ENCODE measurements at places on chromosomes 11 and 22.

- no peak for DNase-seq
Observed at GRCh38 chr22:50699001-50699755, 26.6 kb downstream of the SHANK3 start.

- no peak for DNase-seq
Observed at GRCh38 chr22:22687638-22688500, 43.5 kb downstream of the GGTLC2 start.

DNA sequence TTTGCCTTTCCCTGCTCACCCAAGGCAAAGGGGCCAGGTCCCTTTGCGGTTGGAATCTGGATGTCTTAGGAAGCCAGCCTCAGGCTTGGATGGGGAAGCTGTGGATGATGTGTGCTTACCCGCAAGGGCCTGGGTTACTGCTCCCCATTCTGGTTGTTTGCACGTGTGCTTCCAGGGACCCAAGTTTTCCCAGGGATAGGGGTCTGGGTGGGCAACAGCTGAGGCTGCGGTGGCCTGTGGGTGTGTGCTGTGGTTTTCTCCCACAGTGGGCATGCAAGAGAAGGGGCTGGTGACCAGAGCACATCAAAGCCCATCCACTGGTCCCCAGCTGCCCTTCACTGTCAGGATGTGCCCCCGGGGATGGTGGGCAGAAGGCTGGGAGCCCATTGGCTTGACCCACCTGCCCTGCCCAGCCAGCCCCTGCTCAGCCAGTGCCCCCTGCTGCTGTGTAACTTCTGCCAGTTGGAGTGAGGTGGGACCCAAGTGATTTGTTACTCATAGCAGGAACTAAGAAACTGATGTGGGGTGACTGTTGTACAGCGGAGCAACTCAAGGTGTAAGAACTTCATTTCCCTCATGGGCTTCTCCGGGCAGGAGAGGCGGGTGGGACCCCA lies 3.3 kb downstream of the CAPN5 start:
- DNase-seq, result no peak

DNA sequence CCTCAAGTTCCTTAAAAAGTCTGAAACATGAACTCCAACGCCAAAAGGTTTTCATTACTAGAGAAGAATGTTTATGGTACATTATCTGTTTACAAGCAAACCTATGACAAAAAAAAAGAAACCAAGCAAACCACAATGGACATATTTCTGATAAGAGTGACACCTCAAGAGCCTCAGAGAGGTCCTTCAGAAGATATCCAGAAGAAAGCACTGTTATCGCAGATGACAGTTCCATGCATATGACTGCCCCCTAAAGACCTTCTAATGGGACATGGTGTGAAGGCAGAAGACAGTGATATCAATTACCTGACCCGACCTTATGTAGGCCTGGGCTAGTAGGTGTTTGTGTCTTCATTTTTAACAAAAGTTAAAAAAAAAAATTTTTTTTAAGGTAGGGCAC lies 3.1 kb downstream of the HDHD5 start:
- DNase-seq, result no peak

GRCh38 chr11:27274854-27275395 lies 88.1 kb downstream of the CCDC34 start:
- DNase-seq, result no peak

DNA sequence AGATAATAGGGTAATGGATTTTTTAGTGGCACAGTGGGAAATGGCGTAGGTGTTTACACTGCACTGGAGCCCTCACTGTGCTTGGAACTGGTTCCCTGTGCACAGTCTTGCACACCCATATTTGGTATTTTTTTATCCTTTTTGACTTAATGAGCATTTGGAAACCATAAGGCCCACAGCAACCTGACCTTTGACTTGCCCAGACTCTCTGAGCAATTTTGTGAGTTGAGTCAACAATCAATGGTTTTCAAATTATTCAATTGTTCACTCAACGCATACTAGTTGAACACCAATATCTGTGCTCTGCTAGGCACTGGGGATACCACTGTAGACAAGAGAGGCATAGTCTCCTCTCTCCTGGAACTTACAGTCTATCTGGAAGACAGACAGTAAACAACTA lies 14.3 kb downstream of the CD44 start:
- no peak for DNase-seq

- DNase-seq, result no peak
Observed at GRCh38 chr22:48654492-48654891, 1173.2 kb downstream of the BRD1 start.

- DNase-seq, result peak; percentile 33
Observed at GRCh38 chr11:61627850-61628661, 47.2 kb upstream of the SYT7 start.

GRCh38 chr22:36347094-36347493 lies 40.7 kb downstream of the MYH9 start:
- DNase-seq, result no peak

GRCh38 chr11:21398195-21398594 lies 728.8 kb downstream of the NELL1 start:
- DNase-seq, result no peak

DNA sequence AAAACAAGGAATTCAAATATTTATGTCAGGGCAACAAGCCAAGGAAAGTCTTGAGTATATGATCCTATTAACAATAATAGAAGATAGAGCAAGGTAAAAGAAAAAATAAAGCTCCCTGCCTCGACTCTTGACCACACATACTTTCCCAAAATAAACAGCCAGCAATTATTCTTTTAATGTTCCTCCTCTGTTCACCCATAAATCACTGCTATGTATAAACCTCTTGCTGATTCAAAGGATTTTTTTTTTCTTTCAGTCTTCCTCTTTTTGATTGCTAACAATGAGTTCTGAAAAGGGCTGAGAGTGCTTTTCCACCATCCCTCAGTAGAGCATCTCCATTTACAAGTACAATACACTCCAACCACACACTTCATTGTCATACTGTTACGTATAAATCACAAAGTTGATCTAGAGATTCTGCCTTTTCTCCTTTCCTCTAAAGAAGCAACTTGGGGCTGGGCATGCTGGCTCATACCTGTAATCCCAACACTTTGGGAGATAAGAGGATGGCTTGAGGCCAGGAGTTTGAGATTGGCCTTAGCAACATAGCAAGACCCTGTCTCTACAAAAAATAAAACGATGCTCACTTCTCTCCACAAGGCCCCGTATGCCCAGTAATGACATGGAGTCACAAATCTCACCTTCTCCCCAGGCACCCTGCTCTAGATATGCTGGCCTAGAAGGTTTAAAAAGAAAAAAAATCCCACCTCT lies 24.0 kb downstream of the RAB30 start:
- DNase-seq, result no peak

DNA sequence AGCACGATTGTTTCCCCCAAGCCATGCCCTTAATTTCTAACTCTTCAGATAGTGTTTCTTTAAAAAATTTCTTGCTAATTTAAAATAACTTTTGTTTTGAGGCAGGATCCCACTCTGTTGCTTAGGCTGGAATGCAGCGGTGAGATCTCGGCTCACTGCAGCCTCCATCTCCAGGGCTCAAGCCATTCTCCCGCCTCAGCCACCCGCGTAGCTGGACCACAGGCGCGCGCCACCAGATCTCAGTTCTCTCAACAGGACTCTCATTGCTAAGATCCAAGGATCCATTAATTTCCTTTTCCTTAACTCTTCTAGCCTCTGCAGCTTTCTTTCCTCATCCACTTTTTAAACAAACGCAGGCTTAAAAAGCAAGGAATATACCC lies 327 bp upstream of the MED17 start:
- no peak for DNase-seq

GRCh38 chr11:73205661-73206343 lies 12.3 kb upstream of the P2RY2 start:
- no peak for DNase-seq

- DNase-seq, result no peak
Observed at GRCh38 chr11:69437001-69437875, 44.2 kb upstream of the LINC01488 start.

GRCh38 chr11:93869830-93870229 lies 19.4 kb upstream of the VSTM5 start:
- no peak for DNase-seq

GRCh38 chr11:117232911-117233409 lies 489 bp downstream of the RNF214 start:
- DNase-seq, result no peak

DNA sequence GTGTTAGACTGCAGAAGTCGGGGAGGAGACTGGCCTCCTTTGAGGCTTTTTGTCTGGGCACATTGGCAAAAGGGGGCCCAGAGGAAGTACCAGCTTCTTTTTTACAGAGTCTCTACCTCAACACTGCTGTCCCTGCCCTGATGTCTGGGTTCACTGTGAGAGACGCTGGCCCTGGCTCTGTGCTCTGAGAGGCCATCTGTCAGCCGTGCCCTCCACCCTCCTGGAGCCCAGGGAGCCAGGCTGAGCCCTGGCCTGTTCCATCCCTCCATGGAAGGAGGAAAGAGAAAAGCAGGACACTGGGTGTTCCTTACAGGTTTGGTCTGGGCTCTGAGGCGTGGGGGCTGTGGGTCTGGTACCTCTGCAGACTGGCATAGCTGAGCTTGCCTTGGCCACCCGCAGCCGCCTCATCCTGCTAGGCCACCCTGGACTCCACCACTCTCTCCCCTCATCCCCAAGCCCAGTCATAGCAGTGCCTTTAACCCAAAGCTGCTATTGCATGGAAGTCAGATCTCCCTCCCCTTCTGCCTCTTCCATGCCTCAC lies 105.5 kb upstream of the PARVA start:
- no peak for DNase-seq

GRCh38 chr11:115161876-115162275 lies 342.3 kb downstream of the CADM1 start:
- DNase-seq, result no peak

- DNase-seq, result no peak
Observed at GRCh38 chr11:44047931-44048431, at the start of gene ACCSL. ACCSL (plus strand) TSS chr11:44047981; CDS start chr11:44048037, 56 bp downstream.

DNA sequence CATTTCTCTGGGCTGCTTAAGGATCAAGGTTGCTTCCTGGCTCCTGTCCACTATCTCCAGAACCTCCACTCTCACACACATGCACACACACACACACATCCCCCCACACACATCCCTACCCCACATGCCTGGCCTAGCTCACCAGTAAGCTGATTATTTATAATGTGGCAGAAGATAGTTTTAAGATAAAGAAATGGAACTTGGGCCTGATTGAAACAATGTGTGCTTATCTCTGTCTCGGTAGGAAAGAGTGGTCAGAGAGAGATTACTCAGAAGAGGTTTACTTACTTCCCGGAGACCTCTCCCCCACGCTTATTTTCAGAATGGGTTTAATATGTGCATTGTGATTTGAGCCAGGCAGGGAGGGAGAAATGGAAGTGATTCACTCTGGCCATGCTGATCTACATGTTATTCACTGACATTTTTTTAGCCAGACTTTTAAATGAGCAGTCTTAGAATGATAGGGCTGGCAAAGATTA lies 422.4 kb downstream of the TENM4 start:
- DNase-seq, result no peak

- no peak for DNase-seq
Observed at GRCh38 chr22:39152024-39152510, 413 bp downstream of the CBX7 start.

GRCh38 chr11:120807414-120808150 lies 216.3 kb upstream of the TBCEL start:
- no peak for DNase-seq

GRCh38 chr11:72236774-72237111 lies 7.2 kb downstream of the PHOX2A start:
- DNase-seq, result no peak

DNA sequence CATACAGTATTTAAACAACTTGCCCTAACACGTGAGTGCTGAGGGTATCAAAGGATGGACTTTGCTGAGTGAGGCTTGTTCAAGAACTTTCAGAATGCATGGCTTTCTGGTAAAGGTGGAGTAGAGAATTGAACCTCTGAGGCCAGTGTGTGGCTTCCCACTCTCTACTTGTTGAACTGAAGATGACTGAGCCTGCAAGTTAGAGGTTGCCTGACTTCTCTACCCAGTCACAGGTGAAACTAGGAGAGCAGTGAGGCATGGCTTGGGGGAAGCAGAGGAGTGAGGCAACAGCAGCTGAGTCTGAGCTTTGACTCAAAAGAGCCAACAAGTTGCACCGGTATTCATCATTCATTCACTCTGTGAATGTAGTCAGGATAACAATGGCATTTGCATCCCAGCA lies 256.4 kb upstream of the SESN3 start:
- DNase-seq, result no peak

- no peak for DNase-seq
Observed at GRCh38 chr11:30586251-30587144, at the start of gene MPPED2. MPPED2 (minus strand) TSS chr11:30586353; CDS start chr11:30580373, 5,980 bp downstream.

- DNase-seq, result no peak
Observed at GRCh38 chr11:122439866-122440810, 215.4 kb upstream of the UBASH3B start.

- DNase-seq, result no peak
Observed at GRCh38 chr11:62479631-62480201, 60.9 kb downstream of the SCGB1A1 start.

DNA sequence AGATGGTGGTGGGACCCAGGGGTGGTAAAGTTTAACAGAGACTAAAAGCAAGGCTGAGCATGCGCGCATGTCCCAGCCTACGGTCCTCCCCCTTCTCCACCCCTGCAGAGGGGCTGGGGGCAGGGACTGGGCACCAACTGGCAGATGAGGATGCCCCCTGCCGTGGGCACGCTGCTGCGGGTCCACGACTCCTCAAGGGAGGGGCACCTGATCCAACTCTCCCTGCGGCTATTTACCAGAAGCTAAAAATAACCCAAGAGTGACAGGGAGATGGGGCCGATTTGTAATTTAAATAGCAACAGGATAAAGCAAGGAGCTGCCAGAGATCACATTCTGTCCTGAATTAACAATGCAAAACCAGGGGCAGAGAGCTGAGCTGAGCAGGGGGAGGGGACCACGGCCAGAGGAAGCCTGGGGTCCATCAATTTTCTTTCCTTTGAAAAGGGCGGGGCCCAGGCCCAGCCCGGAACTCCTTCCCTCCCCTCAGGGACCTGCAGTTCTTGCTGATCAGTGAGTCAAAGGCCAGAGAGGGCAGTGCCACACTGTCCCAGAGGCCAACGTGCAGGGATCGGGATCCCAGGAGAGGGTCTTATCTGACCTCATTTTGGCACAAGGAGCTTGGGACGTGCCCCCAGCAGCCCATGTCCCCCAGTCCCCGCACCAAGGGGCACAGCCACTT lies 8.1 kb upstream of the DGKZ start:
- DNase-seq, result no peak

DNA sequence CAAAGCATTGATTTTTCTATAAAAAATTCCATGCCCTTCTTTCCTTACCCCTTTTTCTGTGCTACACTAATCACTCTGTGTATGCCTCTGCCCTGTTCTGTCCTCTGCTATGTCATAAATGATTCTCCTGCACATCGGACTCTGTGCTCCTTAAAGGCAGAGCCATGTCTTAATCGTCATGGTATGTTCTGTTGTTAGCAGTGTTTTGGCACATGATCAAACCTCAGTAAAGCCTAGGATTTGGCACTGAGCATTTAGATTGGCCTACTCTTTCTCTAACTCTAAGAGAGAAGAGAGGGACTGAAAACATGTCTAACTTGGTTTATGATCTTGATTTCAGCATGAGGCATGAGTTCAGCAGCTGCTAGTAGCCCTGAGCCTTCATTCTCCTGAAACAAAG lies 266.9 kb downstream of the AASDHPPT start:
- DNase-seq, result no peak

GRCh38 chr11:23959462-23959861 lies 537.4 kb upstream of the LUZP2 start:
- no peak for DNase-seq

- DNase-seq, result no peak
Observed at GRCh38 chr11:21484039-21484438, 708.8 kb upstream of the ANO5 start.

Data from stimulated activated CD4-positive, alpha-beta T cell treated with anti-CD3 and anti-CD28 coated beads, Interleukin-12 subunit alpha, Interleukin-12 subunit beta, amount 100 ng/mL, for 24 hours (primary cell).